Breast epithelium (tissue), 4 donors: ENCODE measurements at places on chromosomes 5 and 9. TPM values are rescaled to one million over a fixed set of nuclear protein-coding genes. Genes with fewer than 3 reads are reported as not detected.
A peak's percentile ranks its signal among the peaks of the same experiment; 100 is the strongest.

SPATA31D1 gene
- total RNA-seq = not detected

ABCA1 gene
- total RNA-seq = 100 TPM

WDR5 gene
- total RNA-seq = 17.7 TPM

ATP10B gene
- under 0.01 TPM for total RNA-seq

WHRN gene
- 15.1 TPM for total RNA-seq

DNA sequence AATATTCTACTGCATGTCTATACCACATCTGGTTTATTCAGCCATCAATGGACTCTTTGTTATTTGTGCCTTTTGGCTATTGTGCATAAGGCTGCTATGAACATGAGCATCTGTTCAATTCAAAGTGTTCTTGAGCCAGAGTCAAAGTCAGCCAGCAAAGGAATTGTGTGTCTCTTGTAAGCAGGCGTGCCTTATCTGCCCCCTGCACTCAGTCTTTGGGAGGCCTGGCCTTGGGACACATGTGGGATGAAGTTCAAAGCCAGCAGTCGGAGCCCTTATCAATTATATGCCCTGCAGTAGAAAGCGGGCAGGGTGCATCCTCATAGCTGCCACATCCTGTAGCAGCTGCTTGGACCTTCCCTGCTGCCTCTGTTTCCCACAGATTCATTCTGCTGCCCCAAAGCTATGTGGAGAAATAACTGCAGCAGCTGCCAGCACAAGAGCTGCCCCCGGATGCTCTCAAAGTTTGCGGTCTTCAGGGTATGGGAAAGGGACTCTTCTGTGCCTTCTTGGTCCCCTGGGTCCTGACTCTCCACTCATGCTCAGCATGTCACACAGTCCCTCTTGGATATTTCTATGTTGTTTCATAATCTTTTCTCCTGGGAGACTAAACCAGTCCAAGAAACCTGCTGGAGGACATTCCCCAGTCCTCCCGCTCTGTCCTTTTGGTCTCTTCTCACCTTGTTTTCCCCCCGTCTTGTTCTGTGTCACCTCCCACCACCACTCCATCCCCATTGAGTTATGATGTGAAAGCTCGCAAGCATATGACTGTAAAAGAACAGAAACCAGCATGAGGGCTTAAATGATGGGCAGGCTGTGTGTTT lies 35.9 kb downstream of the STOM start:
- peak; percentile 65 for DNase-seq

GRCh38 chr5:123007754-123008153 lies 28.8 kb downstream of the PPIC start:
- no peak for DNase-seq

DNA sequence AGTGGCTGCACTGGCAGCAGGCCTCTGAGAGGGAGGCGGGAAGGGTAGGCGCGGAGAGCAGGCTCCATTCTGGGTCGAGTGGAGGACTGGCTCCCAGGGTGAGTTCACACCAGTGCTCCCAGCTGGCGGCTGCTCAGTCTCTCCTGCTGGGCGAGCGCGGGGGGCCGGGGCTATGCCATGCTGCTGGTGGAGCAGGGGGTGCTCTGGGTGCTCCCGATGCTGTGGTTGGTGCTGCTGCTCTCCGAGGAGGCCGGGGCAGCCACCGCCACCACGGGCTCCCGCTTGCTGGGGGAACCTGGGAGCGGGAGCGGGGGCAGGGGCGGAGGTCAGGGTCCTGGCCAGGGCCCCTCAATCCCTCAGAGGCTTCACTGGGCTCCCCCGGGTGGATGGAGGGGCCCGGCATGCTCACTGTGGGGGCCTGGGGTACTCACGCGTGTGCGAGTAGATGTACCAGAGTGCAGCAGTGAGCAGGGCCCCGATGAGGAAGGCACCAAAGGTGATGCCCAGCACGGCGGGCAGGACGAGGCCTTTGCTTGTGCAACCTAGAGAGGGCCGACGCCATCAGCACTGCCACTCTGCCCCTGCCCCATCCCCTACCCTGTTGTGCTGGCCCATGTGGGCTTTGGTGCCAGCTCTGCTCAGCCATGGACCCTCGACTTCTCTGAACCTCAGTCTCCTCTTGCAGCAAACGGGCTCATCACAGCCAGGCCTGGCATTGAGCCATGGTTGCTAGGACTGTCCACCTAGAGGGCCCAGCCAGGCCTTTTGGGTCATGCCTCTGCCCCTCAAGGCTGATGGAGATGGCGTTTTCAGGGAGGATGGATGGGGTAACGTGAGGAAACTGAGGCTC lies 13.1 kb downstream of the FPGS start:
- DNase-seq = no peak

DNA sequence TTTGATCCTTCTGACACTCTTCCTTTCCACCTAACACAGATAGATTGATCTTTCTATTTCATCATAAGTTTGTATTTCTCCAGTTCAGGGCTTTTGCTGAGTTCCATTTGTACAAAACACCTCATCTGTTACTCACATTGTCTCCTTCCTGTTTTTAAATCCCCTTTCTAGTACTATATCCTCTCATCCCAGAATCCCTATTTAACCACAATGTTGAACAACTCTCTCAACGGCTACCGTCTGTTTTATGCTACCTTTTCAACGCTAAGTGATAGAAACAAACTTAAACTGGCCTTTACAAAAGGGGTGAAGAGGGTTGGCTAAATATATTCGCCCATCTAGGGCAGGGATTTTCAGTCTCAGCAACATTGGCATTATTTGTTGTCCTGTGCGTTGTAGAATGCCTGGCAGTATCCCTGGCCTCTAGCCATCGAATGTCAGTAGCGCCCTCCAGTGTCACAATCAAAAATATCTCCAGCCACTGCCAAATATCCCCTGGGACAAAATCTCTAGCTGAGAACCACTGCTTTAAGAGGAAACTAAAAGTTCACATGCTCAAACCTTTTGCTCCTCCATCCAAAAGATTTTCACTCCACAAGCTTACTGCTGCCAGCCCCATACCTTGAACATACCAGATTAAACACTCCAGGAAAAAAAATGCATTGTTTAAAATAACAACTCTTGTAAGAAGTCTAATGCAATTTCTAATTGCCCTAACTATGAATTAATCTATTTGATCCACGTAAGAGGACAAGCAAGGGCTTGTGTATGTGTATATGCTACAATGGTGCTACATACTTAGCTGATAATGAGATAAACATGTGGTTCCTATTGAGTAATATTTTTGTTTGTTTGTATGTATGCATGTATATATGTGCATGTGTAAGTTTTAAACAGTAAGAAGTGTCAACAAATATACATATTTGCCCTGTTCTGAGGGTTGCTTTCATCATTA lies 344.0 kb downstream of the PTPRD start:
- DNase-seq = no peak

DNA sequence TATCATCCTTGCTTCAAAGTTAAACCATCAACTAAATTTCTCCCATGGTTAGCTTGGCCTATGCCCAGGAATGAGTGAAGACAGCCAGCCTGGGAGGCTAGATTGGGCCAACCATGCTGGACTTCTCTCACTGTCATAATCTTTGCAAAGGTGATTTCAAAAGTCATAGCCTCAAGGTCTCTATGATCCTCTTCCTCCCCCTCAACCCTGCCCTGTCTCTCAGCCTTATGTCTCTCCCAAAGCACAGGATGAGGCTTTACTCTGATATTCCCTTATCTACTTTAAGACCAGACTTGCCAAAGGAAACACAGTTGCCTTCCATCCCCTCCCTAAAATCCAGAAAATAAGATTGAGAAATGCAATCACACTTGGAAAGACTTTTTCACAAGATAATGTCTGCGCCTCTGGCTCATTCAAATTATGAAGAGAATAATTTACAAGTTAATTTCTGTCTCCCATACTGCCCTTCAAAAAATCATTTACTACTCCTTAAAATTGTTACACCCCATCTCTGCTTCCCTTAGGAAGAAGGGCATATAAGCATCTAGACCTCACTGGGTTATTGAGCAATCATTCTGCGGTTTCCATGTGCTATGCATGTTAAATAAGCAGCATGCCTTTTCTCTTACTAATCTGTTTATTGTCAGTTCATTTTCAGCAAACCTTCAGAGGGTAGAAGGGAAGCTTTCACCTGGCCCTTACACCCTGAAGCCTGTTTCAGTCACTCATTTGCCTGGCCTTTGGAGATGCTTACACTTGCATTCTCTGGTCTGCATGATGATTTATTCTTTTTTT lies 113.8 kb upstream of the ANKRD55 start:
- DNase-seq = no peak

DNA sequence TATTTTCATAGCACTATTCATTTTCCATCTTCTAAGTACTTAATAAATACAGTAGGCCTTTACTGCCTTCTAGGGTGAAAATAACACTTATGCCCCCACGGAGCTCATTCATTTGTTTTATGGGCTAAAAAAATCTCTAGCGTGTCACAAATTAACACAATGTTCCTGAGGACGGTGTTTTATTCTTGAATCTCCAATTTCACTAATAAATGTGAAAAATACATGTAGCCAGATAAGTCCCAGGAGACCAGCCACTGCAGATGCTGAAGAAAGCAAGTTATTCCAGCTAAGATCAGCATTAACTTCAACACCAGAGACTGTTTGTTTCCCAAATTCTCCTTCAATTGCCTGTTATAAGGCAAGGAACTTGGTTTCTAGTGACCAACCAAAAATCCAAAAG lies 102.3 kb downstream of the MARCHF3 start:
- no peak for DNase-seq
